ENCODE measurements at places on chromosomes 12 and 14.

DNA sequence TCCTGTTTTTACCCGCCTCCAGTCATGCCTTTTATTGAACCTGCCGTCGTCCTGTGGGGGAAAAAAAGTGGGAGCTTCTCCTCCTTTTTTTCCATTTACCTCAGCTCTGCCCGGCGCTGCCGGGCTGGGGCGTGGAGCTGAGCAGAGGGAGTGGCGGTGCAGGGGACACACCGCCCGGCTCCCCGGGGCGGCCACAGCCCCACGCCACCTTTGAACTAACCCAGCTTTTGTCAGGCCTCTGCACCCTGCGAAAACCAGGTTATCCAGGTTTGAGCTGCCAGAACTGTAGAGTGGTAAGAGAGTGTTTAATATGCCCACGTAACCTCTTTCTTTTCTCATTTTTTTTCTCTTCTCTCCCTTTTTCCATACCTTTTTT, 161.0 kb upstream of the FKBP4 start:
- DNase-seq = no peak

- DNase-seq = no peak
These were observed 25.8 kb downstream of the PPTC7 start for GRCh38 chr12:110557300-110557699.

GRCh38 chr12:47838286-47838931, 18.7 kb upstream of the HDAC7 start:
- no peak for DNase-seq

DNA sequence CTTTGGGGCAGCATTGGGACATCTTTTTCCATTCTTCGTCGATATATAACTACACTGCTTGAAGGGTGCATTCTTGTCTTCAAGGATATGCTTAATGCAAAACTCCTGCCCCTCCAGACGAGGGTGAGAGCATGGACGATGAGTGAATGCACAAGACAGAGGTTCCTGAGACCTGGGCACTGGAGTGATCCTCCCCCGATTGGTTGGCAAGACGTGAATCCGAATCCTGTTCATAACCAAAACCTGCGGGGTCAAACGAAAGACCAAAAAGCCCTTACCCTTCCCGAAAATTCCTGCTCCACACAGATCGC, 684 bp downstream of the KANSL2 start:
- DNase-seq = no peak
